ENCODE measurements at places on chromosomes 13 and 19. TPM values are rescaled to one million over a fixed set of nuclear protein-coding genes. Genes with fewer than 3 reads are reported as not detected.

- no peak overlapping the region for H3K4me3 ChIP-seq
- H3K27me3 ChIP-seq, result no peaks in the 10 kb centered on the region
- H3K4me1 ChIP-seq, result no peaks in the 10 kb centered on the region
- no peak for DNase-seq
- H3K36me3 ChIP-seq, result no peaks in the 10 kb centered on the region
Observed at GRCh38 chr19:49356382-49356781, 5.8 kb downstream of the TEAD2 start.

DNA sequence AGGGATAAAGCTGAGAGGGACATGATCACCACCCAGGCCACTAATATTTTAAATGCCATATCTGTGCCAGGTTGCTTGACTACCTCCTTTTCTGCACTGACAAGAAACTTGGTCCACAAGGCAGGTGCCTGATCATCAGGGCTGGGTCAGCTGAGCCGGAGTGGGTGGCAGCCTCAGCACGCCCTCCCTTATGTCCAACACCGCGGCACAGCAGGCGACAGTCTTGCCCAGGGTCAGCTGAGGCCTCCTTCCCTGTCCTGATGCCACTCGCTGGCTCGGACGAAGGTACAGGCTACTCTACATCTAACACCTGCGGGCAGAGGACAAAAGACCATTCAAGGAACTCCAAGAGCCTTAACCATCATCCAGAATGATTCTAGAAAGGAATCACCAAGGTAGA is 16.9 kb downstream of the ZC3H4 start:
- DNase-seq, result no peak
- peaks cover 6% of the 10 kb centered on the region for H3K36me3 ChIP-seq
- no peak overlapping the region for H3K27ac ChIP-seq
- H3K4me1 ChIP-seq, result peaks cover 28% of the 10 kb centered on the region
- H3K27me3 ChIP-seq, result no peaks in the 10 kb centered on the region

GRCh38 chr13:48542581-48543341 is 9.9 kb upstream of the RCBTB2 start:
- no peak overlapping the region for H3K27ac ChIP-seq
- H3K27me3 ChIP-seq, result no peaks in the 10 kb centered on the region
- H3K4me1 ChIP-seq, result no peaks in the 10 kb centered on the region
- no peak overlapping the region for H3K4me3 ChIP-seq
- DNase-seq, result no peak

DNA sequence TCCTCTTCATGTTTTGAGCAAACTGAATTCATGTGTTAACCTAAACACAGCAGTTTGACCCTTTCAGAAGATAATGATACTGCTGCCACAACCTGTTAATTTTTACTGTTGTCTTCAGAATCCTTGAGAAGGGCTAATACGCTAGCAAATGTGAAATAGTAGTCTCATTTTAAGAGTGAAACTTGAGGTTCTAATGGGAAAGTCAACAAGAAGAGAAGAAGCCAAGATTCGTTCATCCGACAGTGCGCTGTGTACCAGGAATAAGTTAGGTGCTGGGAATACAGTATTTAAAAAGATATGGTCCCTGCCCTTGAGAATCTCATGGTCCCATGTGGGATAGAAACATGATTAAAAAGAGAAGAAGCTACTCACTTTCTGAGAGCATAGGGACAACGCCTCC is 134.4 kb downstream of the KL start:
- H3K4me3 ChIP-seq, result no peak overlapping the region
- DNase-seq, result no peak
- H3K27ac ChIP-seq, result no peak overlapping the region
- no peaks in the 10 kb centered on the region for H3K36me3 ChIP-seq
- no peaks in the 10 kb centered on the region for H3K4me1 ChIP-seq
- no peaks in the 10 kb centered on the region for H3K27me3 ChIP-seq

DNA sequence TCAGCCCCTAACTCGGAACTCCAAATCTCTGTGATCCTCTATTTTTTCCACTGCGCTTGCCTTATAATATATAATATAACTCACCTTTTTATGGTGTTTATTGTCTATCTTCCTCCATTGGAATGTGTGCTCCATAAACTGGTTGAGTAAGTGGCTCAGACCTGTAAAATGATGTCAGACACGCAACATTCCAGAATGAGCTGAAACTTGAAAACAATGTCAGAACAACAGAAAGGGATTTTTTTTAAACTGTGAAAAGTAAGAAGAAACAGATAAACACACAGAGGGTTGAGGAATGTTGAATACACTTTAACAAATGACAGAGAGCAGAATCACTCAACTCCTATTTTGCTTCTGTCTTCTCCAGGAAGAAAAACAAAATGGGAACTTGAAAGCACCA is 19.1 kb upstream of the FAM216B start:
- DNase-seq, result no peak
- no peaks in the 10 kb centered on the region for H3K4me1 ChIP-seq
- H3K27me3 ChIP-seq, result no peaks in the 10 kb centered on the region

DNA sequence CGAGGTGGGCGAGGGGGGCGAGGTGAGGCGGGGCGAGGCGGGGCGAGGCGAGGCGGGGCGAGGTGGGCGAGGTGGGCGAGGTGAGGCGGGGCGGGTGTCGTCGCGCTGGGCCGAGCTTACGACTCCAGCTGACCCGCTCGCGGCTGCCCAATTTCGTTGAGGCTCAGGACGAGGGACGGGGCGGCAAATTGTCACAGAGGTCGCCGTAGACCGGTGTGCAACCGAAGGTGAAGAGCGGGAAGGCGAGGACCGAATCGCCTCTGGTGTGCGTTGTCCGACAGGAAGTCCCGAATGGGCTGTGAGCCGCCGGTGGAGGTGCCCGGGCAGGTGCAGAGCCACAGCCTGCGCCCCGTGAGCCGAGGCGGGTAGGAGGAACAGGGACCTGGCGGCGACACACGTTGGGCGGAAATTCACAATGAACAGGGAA is at the start of gene LACC1:
TSS of gene LACC1 (plus strand) at position 150 of the 427 bp plus-strand sequence. CDS start 1,082 bp downstream, outside the sequence.
- no peaks in the 10 kb centered on the region for H3K36me3 ChIP-seq
- peak within 1 kb of the TSS; percentile 13 for H3K27ac ChIP-seq
- peak within 1 kb of the TSS; percentile 61 for H3K4me3 ChIP-seq
- DNase-seq, result no peak
- H3K27me3 ChIP-seq, result no peaks in the 10 kb centered on the region

- no peaks in the 10 kb centered on the region for H3K36me3 ChIP-seq
- DNase-seq, result no peak
- no peaks in the 10 kb centered on the region for H3K4me1 ChIP-seq
- no peaks in the 10 kb centered on the region for H3K27me3 ChIP-seq
Observed at GRCh38 chr13:87376081-87376480, 295.1 kb upstream of the SLITRK5 start.

DNA sequence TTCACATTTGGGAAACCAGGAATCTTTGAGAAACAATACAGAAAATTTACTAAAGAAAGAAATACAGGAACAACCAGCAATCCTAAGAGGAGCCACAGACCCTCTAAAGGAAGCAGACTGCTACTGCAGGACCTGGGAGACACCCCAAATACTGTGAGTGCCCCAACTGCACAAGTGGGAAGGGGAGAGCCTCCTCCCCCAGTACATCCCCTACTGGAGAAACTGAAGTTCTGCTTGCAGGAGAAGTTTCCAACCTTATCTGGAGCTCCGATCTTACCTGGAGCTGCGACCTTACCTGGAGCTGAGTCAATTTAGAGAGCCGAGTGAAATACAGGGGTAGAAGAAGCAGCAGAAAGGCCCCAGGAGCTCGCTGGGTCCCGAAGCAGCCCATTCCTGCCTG is 236.4 kb upstream of the SPRY2 start:
- no peak overlapping the region for H3K4me3 ChIP-seq
- DNase-seq, result no peak
- H3K4me1 ChIP-seq, result no peaks in the 10 kb centered on the region
- H3K36me3 ChIP-seq, result no peaks in the 10 kb centered on the region

DNA sequence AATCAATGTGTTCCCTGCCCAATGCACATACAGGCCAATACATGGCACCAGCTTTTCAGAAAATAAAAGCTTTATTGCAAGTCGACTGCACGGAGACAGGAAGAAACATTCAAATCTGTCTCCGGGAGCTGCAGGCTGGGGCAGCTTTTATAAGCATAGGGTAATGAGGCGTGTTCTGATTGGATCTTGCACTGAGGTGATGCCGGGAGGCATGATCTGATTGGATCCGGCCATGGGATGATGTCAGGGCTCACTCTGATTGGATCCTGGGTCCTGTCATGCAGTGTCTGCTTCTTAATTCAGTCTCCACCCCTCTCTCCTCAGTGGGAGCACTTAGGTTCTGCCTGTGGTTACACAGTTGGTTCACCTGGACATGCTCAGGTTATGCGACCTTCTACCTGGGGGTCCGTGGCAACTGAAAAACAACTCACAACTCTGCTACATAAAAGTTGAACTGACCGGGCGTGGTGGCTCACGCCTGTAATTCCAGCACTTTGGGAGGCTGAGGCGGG is 11.8 kb upstream of the FBN3 start:
- H3K36me3 ChIP-seq, result no peaks in the 10 kb centered on the region
- H3K4me1 ChIP-seq, result no peaks in the 10 kb centered on the region
- DNase-seq, result no peak
- no peaks in the 10 kb centered on the region for H3K27me3 ChIP-seq
- H3K4me3 ChIP-seq, result no peak overlapping the region

GRCh38 chr19:5001615-5002014 is 32.7 kb downstream of the KDM4B start:
- H3K27ac ChIP-seq, result no peak overlapping the region
- no peak overlapping the region for H3K4me3 ChIP-seq
- H3K27me3 ChIP-seq, result no peaks in the 10 kb centered on the region
- no peak for DNase-seq
- H3K36me3 ChIP-seq, result no peaks in the 10 kb centered on the region

DNA sequence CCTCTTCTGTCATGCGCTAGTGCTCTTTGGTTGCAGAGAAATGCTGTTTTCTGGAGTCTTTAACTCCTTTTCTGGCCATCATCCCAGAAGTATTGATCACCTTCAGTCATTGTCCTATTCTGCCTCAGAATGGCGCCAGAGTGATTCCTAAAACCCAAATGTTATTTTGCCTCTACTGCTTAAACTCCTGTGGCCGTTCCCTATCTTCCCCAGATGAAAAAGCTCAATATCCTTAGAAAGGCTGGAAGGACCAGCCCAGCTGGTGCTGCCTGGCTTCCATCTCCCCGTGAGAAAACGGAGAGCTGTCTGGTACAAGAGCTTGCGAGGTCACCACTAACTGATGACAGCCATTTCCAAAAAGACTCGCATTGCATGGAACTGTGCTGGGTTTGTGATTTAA is 179.1 kb downstream of the RBM26 start:
- no peak overlapping the region for H3K27ac ChIP-seq
- H3K4me1 ChIP-seq, result no peaks in the 10 kb centered on the region

The CASP14 gene
- not detected for total RNA-seq

- H3K4me1 ChIP-seq, result no peaks in the 10 kb centered on the region
- H3K36me3 ChIP-seq, result no peaks in the 10 kb centered on the region
- H3K4me3 ChIP-seq, result no peak overlapping the region
- no peak for DNase-seq
- no peaks in the 10 kb centered on the region for H3K27me3 ChIP-seq
Observed at GRCh38 chr13:65808061-65808460, 1422.1 kb downstream of the PCDH9 start.

The LGALS7 gene
- total RNA-seq, result not detected

The TEX26 gene
- not detected for total RNA-seq

- no peak for DNase-seq
- H3K4me1 ChIP-seq, result no peaks in the 10 kb centered on the region
- no peak overlapping the region for H3K27ac ChIP-seq
- no peak overlapping the region for H3K4me3 ChIP-seq
- H3K27me3 ChIP-seq, result no peaks in the 10 kb centered on the region
- H3K36me3 ChIP-seq, result no peaks in the 10 kb centered on the region
Observed at GRCh38 chr13:108595436-108596274, 33.8 kb upstream of the MYO16 start.

- no peaks in the 10 kb centered on the region for H3K36me3 ChIP-seq
- DNase-seq, result peak; percentile 56
- H3K27me3 ChIP-seq, result peaks cover 8% of the 10 kb centered on the region
- H3K27ac ChIP-seq, result no peak overlapping the region
- H3K4me1 ChIP-seq, result peaks cover 4% of the 10 kb centered on the region
Observed at GRCh38 chr19:41753159-41753558, 2.2 kb upstream of the CEACAM6 start.

The KCNJ14 gene
- total RNA-seq, result 2.0 TPM

- no peak overlapping the region for H3K27ac ChIP-seq
- H3K27me3 ChIP-seq, result peaks cover 22% of the 10 kb centered on the region
- no peak overlapping the region for H3K4me3 ChIP-seq
- DNase-seq, result no peak
Observed at GRCh38 chr19:50552540-50552939, 15.7 kb downstream of the LRRC4B start.

DNA sequence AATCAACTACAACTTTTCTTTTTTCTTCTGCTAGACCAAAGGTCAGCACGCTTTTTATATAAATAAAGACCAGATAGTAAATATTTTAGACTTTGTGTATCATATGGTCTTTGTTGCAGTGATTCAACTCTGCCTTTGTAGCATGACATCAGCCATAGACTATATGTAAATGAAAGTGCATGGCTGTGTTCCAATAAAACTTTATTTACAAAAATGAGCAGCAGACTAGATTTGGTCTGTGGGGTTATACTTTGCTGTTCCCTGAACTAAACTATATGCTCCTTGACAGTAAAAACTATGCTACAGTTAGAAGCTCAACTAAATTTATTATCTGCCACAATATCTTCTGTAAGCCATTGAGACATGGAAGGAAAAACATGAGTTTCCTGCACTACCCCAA is 100.0 kb downstream of the RNASEH2B start:
- no peak for DNase-seq
- H3K36me3 ChIP-seq, result no peaks in the 10 kb centered on the region
- H3K27ac ChIP-seq, result no peak overlapping the region
- H3K4me3 ChIP-seq, result no peak overlapping the region

The ZNF468 gene
- total RNA-seq, result 15.8 TPM

The FCAR gene
- total RNA-seq, result not detected

GRCh38 chr13:32021785-32022184 is 9.8 kb upstream of the FRY start:
- no peak for DNase-seq
- no peaks in the 10 kb centered on the region for H3K4me1 ChIP-seq
- no peak overlapping the region for H3K27ac ChIP-seq
- H3K4me3 ChIP-seq, result no peak overlapping the region

GRCh38 chr13:23960566-23961156 is 63.4 kb upstream of the C1QTNF9B start:
- H3K4me1 ChIP-seq, result no peaks in the 10 kb centered on the region
- DNase-seq, result no peak
- H3K27me3 ChIP-seq, result no peaks in the 10 kb centered on the region
- no peaks in the 10 kb centered on the region for H3K36me3 ChIP-seq
- H3K4me3 ChIP-seq, result no peak overlapping the region
- no peak overlapping the region for H3K27ac ChIP-seq

- DNase-seq, result no peak
- peak overlapping the region; percentile 6 for H3K4me3 ChIP-seq
- peaks cover 50% of the 10 kb centered on the region for H3K4me1 ChIP-seq
- H3K36me3 ChIP-seq, result peaks cover 4% of the 10 kb centered on the region
- H3K27ac ChIP-seq, result peak overlapping the region; percentile 74
Observed at GRCh38 chr19:4058693-4059452, 7.8 kb downstream of the ZBTB7A start.

The ZNF677 gene
- 7.8 TPM for total RNA-seq

Measured in CD8-positive, alpha-beta memory T cell (primary cell).